Cortex of kidney (tissue), 1 donor: ENCODE measurements at places on chromosomes 11 and 22.

GRCh38 chr11:73230931-73231330 is 12.8 kb downstream of the P2RY2 start:
- DNase-seq, result no peak

DNA sequence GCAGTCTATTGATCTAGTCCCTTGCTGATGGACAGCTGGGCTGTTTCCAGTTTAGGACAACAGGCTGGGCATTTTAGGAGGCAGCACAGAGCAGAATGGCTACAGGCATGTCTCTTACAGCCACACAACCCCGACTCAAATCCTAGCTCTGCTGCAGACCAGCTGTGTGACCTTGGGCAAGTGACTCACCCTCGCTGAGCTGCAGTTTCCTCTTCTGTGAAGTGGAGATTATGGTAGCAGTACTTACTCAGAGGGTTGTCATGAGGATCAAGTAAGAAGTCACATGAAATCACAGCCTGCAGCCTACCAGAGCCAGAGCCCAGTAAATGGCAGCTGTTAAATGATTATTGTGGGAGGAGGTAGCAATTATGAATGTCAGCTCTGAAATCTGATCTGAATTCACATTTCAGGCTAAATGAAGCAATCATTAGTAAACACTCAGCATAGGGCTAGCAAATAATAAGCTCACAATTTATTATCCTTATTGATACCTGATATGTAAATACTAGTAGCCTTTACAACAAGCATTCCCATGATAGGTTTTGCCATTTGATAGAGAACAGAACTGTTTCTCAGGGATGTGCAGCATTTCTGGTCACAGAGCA is 58.9 kb downstream of the MYEOV start:
- no peak for DNase-seq

DNA sequence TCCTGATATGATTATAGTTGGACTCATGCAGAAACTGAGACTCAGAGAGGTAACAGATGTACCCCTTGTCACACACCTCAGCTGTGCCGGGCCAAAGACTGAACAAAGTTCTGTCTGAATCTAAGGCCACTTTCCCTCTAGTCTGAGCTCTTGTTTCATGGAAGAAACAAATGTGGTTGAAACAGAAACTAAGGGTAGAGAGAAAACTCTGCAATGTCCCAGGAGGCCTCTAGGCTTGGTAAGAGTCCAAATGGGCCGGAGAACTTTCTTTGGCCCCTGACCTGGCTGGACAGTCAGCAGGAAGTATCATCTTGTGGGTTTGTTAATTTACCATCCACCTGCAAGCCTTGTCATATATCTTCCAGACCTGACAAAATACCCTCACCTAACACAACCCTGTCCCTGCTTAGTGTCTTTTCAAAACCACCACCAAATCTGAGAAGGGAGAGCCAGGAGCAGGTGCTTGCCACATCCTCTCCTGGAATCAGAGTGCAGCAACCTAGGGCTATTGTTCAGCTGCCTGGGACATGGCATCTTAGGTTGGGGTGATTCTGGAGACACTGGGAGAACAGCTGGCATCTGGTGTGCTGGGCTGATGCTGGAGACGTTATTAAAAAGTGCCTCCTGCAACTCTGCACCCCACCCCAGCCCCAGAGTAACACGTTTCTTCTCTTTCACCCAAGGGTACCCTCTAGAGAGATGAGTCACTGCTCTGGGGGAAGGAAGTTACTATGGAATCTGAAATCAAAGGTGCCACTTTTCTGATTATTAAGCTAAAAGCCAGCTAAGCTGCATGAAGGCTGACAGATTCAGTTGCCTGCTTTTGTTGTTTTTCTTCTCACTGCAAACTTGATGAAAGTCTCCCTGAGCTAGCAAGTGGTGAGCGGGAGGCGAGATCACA is 126.3 kb upstream of the TIMP3 start:
- no peak for DNase-seq

- DNase-seq, result no peak
Observed at GRCh38 chr11:124897674-124898262, at the start of gene ROBO4. TSS of gene ROBO4 (minus strand) at chr11:124897865. CDS start at chr11:124897795, 70 bp downstream.

DNA sequence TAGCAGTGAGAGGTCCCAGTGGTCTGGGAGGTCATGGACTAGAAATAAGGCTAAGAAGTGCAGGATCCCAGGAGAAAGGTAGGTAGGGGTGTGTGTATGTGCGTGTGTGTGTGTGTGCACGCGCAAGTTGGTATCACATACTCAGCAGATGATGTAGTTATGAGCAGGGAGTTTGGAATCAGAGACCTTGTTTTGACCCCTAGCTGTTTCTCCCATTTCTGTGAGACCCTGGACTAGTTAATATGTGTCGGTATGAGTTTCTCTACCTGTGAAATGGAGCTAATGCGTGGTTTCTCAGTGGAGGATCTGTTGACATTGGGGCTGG is 1.3 kb downstream of the SERPING1 start:
- no peak for DNase-seq

DNA sequence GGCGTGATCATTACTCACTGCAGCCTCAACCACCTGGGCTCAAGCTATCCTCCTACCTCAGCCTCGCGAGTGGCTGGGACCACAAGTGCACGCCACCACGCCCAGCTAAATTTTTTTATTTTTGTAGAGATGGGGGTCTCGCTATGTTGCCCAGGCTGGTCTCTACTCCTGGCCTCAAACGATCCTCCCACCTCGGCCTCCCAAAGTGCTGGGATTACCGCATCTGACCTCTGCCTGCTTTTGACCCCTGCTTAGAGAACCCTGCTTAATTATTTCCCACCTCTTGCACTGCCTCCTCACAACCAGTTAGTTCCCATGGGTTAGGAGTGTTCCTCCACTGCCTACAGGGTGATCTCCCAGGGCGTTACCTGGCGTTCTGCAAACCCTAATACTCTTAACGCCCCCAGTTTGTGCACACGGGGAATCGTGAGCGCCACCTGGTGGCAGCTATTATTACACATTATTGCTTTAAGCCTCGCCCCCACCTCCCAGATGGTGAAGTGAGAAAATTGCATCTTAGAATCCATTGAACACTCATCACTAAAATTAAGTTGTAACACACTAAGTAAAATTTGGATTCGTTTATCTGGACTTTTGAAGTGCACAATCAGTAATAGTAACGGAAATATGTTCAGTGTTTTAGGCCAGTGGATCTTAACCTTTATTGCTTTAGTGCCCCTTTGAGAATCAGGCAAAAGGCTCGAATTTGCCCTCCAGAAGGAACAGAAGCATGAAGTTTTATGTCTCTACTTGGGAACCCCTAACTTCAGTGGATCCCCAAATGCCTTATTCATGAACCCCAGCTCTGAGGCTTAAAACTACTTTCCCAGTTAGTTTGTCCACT is 61.4 kb upstream of the ASPHD2 start:
- DNase-seq, result no peak

- DNase-seq, result no peak
Observed at GRCh38 chr11:2470495-2470894, 25.7 kb downstream of the KCNQ1 start.

DNA sequence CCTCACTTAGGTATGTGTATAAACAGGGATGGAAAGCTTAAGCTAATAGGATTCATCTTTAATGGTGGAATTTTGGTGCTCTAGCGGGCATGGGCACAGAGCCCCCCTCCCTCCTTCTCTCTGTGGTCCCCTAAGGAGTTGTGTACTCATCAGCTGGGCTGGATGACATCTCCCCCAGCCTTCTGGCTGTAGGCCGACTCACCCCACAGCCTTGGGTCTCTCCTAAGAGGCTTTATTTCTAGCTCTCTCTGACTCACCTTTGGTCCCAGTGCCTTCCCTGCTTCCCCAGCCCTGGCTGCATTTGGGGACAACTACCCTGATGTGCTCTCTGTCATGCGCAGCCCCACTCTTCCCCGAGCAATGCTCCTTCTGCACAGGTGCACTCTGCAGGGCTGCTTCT is 26.9 kb downstream of the SLC6A5 start:
- no peak for DNase-seq

DNA sequence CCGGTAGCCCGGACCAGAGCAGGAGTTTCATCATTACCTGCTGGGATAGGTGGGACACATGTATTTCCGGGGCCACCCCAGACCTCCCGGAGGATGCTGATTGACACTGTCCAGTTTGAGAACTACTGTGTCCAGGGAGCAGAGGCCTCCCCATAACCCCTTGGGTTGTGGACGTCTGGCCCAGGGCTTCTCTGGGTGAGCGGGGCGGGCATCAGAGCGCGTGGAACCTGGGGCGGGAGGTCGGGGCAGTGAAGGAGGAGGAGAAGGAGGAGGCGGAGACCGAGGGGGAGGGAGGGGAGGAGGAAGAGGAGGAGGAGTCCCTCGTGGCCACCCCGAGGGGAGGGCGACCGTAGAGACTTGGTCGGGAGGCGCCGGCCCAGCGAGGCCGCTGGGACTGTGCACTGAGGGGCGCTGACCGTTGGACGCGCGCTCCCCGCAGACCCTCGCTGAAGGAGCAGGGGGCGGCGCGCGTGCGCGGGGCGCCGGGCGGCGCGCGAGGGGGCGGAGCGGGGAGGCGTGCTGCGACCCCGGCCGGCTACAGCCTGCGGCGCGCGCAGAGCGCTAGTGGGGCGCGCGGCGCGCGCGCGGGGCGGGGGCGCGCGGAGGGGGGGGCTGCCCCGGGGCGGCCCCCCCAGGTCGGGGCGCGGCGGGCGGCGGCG is at the start of gene GRK3:
Gene GRK3, plus strand, starts transcription at position 356 of the 659 bp plus-strand sequence. CDS start 366 bp downstream, outside the sequence.
- DNase-seq, result no peak

- DNase-seq, result no peak
Observed at GRCh38 chr11:120688163-120688562, 176.6 kb downstream of the GRIK4 start.

DNA sequence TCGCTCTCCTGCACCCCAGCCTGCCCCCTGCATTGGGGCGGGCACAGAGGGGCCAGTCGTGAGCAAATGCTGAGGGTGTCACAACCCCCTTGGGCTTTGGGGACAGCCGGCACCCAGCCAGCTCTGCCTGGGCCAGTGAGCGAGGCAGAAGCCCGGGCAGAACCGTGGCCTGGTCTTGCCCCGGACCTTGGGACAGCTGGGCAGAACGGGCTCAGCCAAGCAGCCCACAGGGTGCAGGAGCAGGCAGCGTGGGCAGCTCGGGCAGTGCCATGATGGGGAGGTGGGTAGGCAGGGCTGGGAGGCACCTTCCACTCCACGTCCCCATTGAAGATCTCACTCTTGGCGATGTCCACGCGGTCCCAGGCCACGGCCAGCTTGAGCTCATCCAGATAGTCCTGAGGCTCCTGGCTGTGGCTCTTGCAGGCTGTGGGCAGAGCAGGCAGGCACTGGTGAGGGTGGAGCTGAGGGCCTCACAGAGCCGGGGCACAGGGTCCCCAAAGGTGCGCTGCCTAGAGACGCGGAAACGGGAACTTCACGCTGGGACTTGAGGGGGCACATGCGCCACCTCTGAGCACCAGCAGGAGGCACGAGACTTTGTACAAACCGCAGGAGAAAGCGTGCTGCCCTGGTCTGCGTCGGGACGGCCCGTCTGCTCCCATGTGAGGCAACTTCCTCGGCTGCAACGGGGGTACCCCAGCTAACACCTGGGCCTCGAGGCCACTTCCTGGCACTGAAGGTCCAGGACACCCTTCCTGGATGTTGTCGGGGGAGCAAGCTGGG is 15.2 kb downstream of the TSSC4 start:
- no peak for DNase-seq

DNA sequence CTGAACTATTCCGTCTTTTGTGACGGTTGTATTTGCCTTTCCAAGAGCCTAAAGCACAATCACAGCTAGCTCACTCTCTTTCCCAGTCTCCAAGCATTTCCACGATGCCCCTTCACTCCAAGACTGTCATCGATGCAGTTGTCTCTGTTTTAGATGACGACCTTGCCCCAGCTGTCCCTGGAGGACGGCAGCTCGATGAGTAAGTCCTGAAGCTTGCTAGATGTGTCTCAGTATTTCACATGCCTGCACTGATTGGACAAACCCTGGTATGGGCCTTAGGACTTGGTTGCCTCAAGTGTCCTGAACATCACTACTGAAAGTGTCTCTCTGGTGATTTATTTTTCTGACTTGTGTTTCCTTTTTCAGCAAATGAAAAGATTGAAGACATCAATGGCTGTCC is 129.9 kb downstream of the NAV2 start:
- DNase-seq, result no peak

GRCh38 chr11:17531636-17532113 is 12.5 kb downstream of the USH1C start:
- no peak for DNase-seq

- no peak for DNase-seq
Observed at GRCh38 chr11:112617098-112617425, 344.2 kb upstream of the NCAM1 start.

DNA sequence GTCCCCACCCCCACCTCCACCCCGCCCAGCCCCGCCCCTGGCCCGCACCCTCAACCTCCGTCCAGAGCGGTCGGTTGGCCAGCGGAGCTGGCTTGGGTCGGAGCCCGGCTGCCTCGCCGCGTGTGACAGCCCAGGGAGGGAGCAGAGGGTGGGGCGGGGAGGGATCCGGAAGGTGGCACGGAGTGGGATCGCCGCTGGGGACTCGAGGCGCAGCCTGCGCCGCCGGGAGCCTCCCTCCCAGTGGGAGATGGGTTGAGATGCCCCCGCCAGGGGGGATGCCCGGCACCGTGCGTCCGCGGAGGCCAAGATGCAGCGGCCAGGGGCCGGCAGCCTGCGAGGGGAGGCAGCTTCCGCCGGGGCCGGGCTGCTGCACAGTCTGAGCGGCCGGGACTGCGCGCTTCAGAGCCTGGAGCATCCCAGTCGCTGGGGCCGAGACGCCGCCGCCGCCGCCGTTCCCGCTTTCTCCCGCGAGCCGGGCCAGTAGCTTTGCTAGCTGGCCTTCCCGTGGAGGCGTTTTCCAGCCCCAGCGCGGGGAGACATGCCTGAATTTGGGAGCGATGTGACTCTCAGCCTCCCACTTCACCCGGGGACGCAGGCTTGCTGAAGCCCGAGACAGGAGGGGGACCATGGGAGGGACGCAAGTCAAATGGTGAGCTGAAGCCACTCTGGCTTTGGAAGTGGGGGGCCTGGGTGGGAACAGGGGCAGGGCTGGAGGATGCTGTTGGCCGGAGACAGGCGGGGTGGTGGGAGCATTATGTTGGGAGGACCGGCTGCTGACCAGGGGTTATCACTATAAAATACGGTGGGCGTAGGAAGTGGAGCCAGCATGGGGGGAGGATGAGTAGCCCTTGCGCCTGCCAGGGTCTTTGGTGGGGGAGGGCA is 40.2 kb downstream of the DIXDC1 start:
- no peak for DNase-seq

GRCh38 chr11:66881927-66882452 is 25.1 kb downstream of the LRFN4 start:
- no peak for DNase-seq

DNA sequence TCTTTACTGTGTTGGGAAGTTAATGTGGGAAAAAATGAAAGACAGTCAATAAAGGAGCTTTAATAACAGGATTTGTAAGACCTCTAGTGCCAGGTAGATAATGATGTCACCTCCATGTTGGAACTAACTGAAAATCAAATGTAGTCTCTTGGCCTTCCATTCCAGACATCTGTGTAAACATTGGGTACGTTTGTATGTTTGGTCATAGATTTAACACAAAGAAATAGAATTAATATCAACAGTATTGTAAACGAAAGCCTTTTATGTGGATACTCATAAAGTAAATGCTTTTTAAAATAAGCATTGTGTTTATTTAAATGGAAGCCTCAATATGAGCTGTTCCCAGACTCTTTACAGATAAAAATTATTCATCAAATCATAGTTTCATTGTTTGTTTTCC is 605.7 kb downstream of the METTL15 start:
- DNase-seq, result no peak

- no peak for DNase-seq
Observed at GRCh38 chr11:32311346-32312065, 123.8 kb downstream of the WT1 start.
